NCI-H1105 treated with DMSO at 0.1 percent for 48 hours (cell line): ENCODE measurements at places on chromosomes 16 and 17.

DNA sequence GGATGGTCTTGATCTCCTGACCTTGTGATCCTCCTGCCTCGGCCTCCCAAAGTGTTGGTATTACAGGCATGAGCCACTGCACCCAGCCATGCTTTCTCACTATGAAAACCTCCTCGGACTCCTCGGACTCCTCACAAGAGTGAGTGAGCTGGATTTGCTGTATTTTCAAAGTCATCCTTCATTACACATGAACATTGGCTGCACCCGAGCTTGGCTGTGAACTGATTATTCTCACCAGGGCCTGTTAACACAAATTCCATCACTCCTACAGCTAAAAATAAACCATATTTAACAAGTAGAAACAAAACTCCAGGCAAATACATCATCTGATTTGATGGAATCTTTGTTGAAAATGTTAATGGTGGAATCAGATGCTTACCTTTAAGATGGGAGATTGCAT is 50.3 kb downstream of the PITPNC1 start:
- DNase-seq, result no peak

DNA sequence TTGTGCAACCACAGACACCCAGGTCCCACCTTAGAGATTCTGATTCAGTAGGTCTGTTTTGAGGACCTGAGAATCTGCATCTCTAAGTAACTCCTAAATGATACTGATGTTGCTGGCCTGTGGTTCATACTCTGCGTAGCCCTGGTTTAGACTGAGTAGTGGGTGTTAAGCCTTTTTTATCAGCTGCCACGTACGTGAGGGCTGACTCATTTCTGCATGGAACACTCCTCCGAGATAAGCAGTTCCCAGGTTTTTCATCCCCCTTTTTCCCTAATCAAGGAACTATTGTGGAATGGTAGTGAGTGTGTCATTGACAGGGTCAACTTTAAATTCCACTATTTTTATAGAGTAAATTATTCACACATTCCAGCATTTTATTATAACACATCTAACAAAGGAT is 26.1 kb downstream of the CDRT4 start:
- DNase-seq, result no peak

DNA sequence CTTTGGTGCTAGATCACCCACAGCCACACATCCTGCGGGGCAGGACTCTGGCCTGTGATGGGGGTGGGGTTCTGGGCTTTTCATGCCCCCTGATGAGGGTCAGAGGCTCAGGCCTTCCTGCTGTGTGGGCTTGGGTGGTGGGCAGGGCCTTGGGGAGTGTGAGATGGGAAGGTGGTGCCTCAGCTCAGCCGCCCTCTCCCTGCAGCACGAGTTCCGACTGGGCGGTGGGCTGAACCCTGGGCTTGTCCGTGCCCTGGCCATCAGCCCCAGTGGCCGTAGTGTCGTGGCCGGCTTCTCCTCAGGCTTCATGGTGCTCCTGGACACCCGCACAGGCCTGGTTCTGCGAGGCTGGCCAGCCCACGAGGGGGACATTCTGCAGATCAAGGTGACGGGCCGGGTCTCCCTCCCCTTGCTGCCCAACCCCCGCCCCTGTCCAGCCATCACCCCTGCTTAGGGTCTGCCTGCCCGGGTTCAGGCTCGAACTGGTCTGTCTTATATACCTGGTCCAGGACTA is 6.8 kb upstream of the SERPINF2 start:
- DNase-seq, result no peak

GRCh38 chr16:64225036-64225435 is 896.8 kb downstream of the CDH11 start:
- DNase-seq, result no peak

DNA sequence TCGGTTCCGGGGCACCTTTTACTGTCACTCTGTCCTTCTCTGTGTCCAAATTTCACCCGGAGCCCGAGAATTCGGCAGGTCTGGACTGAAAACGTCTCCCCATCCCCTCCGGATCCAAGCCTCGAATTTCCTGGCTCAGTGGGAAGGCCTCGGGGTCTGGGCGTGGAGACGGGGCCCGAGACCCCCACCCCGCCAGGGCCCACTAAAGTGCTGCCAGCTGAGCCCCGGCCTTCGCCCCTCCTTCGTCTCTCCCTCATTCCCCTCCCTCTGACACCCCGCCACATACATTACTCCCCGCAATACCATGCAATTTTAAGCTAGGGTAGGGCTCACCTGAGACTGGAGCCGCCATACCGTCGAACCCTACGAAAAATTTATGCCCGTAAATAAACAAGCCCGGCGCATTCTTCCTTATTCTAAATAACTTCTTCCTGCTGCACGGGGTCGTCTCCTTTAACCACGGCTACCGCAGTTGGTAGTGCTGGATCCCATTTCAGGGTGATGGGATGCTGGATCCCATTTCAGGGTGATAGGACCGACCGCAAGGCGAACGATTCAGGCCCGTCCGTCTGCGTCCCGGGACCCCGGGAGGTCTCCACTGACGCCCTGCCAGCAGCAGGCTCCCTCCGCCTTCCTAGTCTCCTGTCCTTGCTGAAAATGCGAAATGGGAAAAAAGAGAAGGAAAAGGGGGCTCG is 4.4 kb upstream of the OR1F1 start:
- DNase-seq, result no peak

DNA sequence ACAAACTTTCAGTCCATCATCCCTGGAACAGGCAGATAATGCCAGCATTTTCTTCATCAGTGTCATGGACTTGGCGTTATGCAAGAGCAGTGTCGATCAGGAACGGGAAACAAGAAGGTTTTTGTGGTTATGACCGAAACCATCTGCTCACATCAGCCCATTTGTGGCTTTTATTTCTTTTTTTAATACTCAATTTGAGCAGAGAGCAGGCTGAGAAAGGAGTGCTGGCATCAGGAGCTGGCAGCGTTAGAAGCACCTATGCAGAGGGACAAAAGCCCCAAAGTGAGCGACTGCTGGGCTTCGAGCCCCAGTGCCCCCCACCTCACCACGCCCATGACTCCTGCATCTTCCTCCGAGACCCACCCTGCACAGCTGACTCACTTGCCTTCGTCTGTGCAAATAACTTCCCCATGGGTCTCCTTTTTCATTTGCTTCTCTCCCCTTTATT is 16.2 kb upstream of the CD300E start:
- no peak for DNase-seq

DNA sequence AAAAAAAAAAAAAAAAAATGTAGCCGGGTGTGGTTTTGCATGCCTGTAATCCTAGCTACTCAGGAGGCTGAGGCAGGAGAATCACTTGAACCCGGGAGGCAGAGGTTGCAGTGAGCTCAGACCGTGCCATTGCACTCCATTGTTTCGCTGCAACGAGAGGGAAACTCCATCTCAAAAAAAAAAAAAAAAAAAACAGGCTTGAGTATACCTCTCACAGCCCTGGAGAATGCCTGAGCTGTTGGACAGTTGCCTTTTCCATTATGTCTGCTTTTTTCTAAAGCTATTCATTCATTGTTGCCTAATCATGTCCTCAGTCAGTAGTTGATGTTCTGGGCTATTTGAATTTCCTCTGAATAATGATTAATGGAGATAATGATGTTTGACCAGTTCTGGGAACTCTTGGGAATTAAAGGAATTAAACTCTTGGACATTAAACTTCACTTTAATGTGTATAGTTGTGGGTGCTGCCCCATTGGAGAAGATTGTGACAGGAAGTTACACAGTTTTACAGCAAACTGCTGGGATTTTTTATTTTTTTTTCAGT is 11.8 kb downstream of the HMOX2 start:
- DNase-seq, result no peak

GRCh38 chr17:9331279-9332131 is 244.1 kb downstream of the STX8 start:
- no peak for DNase-seq

GRCh38 chr17:7307686-7308624 is 527 bp downstream of the EIF5A start:
- no peak for DNase-seq

GRCh38 chr16:89954462-89954861 is 5.9 kb downstream of the DEF8 start:
- DNase-seq, result no peak

GRCh38 chr17:39011907-39012468 is 44.8 kb upstream of the FBXO47 start:
- no peak for DNase-seq
